ENCODE measurements at places on chromosomes 1 and 21. TPM values are rescaled to one million over a fixed set of nuclear protein-coding genes. Genes with fewer than 3 reads are reported as not detected.

IL12RB2 gene
- 0.13 TPM for polyA plus RNA-seq

PM20D1 gene
- 0.23 TPM for polyA plus RNA-seq

CDC42 gene
- polyA plus RNA-seq = 115 TPM

ZFP69B gene
- polyA plus RNA-seq = 1.4 TPM

GSTM1 gene
- 27.5 TPM for polyA plus RNA-seq

BRDT gene
- not detected for polyA plus RNA-seq

CA6 gene
- polyA plus RNA-seq = not detected

GPR52 gene
- 0.09 TPM for polyA plus RNA-seq

RNU1-3 gene
- not detected for polyA plus RNA-seq

SPRR4 gene
- not detected for polyA plus RNA-seq

CCDC190 gene
- polyA plus RNA-seq = not detected

PTCH2 gene
- polyA plus RNA-seq = 0.55 TPM

CR1 gene
- 0.08 TPM for polyA plus RNA-seq

KRTAP21-2 gene
- not detected for polyA plus RNA-seq

LRRIQ3 gene
- 0.44 TPM for polyA plus RNA-seq
